Cardiac fibroblast (primary cell): ENCODE measurements at places on chromosomes 13 and 19.
A peak's percentile ranks its signal among the peaks of the same experiment; 100 is the strongest.

- peak; percentile 69 for DNase-seq
Observed at GRCh38 chr13:41691274-41691673, 233.9 kb downstream of the RGCC start.

- DNase-seq = peak; percentile 68
Observed at GRCh38 chr13:43363156-43363953, 340.0 kb downstream of the DNAJC15 start.

- no peak for DNase-seq
Observed at GRCh38 chr13:51412431-51412830, 40.4 kb downstream of the INTS6 start.

GRCh38 chr19:50300814-50301606 lies 28.2 kb downstream of the KCNC3 start:
- DNase-seq = peak; percentile 91

- DNase-seq = no peak
Observed at GRCh38 chr19:30388819-30389218, 16.6 kb downstream of the ZNF536 start.

GRCh38 chr19:54152267-54152666 lies 7.3 kb downstream of the LENG1 start:
- no peak for DNase-seq

DNA sequence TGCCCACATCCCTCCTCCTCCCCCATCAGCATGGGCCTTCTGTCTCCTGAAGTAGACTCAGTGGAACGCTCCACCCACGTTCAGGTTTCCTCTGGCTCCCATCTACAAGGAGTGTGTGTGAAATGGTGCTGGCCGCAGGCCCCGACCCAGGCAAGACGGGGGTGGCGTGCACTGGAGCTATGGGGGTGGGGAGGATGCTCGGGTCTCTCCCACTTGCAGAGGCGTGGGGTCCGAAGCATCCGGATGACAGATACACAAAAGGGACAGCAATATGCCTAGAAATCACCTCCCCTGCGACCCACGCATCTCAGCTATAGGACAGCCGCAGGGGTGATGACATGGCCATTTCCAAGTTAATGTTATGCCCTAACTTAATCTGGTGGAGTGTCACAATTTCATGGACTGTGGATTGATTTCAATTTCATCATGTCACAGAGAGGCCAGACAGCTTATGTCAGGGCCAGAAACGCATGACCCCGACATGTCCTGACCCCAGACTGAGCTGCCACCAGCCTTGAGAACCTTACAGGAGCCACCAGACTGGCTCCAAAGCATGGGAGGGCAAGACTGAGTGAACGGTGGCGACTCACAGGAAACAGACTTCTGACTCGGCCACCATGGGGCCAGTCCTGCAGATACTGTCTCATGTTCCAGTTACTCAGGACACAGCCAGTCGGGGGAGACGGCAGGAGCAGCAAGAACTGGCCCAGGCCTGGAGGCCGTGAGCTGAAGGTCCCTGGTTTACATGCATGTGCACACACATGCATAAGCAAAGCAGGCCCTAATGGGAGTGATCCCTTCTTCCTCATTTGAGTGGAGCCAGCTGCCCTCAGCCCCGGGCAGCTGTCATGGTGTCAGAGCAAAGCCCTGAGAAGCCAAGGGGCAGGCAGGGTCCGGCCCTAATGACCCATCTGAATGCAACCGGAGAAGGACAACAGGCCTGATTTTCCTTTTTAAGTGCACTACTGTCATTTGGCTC lies 82.2 kb downstream of the SLC7A1 start:
- DNase-seq = no peak

DNA sequence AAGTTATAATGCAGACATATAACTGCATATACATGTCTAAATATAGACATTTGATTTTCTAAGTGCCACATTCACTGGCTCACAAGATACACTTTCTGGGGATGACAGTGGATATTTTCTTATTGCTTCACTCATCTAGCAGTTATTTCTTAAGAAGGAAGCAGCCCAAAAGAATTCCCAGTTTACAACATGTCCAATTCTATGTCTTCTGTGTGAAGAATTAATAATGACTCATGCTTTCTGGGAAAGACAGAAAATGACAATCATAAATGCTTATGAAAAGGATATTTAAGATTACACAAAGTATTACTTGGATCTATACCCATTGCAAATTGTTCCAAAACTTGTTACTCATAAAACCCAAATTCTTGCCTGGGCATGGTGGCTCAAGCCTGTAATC lies 543.4 kb downstream of the SUCLA2 start:
- peak; percentile 64 for DNase-seq

- peak; percentile 91 for DNase-seq
Observed at GRCh38 chr19:10191347-10191746, 3.4 kb downstream of the DNMT1 start.

- DNase-seq = peak; percentile 54
Observed at GRCh38 chr13:50386541-50387050, 371.4 kb downstream of the KCNRG start.

DNA sequence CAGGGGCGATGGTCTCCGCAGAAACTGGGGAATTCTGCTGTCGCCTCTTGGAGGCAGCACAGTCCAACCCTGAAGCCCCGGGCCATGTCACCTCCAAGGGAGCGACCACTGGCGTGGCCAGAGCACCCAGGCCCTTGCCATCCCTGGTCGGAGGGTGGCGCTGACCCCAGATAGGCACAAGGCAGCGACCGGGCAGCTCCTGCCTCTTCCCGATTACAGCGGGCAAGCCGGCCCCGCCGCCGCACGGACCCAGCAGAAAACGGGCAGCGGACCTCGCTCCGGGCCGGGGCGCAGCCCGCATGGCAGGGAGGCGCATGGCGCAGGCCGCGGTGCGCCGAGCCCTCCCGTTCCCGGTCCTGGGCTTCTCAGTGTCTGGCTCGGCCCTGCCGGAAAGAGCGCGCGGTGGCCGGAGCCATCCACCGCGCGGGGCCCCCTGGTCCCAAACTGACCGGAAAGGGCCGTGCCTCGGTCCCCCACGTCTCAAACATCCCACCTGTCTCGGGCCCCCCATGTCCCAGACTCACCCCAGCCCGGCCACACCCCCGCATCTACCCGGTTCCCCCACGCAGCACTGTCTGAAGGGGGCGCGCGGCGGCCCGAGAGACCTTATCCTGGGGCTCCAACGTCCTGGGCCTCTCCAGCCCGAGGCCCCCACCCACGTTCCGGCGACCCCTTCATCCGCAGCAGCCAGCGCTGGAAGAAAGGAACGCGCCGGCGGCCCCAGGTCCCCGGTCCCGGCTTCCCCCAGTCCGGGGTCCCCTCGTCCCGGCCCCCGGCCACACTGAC lies 727 bp downstream of the CERS1 start:
- DNase-seq = peak; percentile 35

DNA sequence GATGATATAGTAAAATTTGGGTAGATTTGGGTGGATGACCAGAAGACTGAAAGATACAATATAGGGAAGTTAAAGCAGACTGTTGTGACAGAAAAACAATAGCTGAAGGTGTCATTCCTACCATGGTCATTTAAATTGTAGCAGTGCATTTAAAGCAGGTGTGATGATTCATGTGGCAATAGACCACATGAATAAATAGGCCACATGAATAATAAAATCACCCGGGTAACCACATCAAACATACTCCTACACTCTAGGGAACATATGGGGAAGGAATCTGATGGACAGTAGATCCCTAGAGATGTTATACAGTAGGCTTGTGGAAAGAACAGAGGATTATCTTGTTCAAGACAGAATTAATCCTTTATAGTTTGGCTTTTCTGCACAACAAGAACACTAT lies 392.6 kb downstream of the SLITRK5 start:
- no peak for DNase-seq

DNA sequence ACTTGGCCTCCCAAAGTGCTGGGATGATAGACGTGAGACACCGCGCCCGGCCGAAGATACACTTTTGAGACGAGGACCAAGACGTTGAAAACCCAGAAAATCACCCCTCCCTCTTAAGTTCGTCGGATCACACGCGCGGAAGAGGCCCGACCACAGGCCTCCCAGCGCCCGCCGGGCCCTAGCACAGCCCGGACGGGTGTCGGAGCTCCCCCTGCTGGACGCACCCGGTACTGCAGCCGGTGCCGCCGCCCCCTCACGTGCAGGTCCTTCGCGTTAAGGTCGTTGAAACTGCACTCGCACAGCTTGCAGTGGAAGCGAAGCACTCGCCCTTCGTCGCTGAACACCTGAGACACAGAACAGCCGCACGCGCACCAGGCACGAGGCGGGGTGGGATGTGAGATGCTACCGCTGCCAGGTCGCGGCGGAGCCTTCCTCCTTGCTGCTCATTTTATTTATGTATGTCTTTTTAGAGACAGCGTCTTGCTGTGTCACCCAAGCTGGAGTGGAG lies 35.7 kb upstream of the MATK start:
- DNase-seq = peak; percentile 52

DNA sequence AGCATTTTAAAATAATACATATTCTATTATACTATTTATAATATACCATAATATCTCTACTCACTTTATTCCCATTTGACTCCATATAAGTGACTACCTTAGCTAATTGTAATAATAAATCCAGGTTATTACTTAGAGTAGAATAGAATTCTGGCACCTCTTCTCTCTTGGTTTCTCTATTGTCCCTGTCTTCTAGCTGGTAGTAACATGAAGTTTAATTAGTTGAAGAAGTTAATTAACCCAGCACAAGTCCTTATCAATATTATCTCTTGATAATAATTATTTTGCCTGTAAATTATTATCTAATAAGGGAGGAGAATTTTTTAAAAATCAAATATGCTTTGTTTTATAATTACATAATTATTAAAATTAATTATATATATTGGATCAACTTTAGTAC lies 1571.2 kb upstream of the PRR20A start:
- no peak for DNase-seq

- DNase-seq = no peak
Observed at GRCh38 chr19:4059453-4059871, 7.2 kb downstream of the ZBTB7A start.

- peak; percentile 28 for DNase-seq
Observed at GRCh38 chr19:50759886-50760285, 10.4 kb upstream of the GPR32 start.

- DNase-seq = no peak
Observed at GRCh38 chr13:74479124-74479523, 344.9 kb upstream of the KLF12 start.

DNA sequence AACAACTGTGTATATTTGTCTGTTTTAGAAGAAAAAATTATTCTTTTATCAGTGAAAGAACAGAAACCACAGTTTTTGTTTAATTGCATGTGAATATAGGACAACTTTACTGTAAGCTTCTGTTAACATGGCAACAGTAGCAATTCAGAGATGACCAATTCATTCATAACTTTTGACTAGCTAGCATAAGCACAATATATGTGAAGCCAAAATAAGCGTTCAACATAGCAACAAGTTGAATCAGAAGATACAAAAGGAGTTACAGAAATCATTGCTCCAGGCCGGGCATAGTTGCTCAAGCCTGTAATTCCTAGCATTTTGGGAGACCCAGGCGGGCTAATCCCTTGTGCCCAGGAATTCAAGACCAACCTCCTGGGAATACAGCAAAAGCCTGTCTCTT lies 197.1 kb upstream of the GPC6 start:
- peak; percentile 32 for DNase-seq

DNA sequence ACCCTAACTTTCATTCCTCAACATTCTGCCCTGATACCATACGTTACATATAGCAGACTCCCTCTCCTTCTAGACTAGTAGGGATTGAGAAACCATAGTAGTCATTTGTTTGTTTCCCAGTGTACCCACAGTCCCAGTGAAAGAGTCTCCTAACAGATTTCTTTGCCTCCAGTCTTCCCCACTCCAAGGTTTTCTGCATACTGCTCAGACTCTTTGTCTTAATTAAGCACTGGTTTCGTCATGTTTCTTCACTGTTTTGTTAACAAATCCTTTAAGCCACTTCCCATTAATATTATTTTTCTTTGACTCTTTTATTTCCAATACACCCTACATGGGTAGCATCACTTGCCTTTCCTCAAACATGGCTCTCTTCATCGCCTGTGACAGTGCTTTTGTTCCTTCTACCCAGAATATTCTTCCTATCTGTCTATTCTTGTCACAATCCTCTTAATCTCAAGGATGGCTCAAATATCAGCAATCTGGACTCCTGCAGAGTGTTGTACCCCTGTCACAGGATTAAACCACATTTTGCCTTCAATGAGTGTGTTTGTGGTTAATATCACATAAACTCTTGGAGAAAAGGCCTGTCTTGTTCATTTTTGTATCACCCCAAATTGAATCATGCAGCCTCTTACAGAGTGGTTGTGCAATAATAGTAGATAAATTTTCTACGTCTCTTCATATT lies 92.7 kb upstream of the KLF12 start:
- peak; percentile 36 for DNase-seq

- peak; percentile 53 for DNase-seq
Observed at GRCh38 chr13:44703371-44703770, 127.2 kb upstream of the TSC22D1 start.

DNA sequence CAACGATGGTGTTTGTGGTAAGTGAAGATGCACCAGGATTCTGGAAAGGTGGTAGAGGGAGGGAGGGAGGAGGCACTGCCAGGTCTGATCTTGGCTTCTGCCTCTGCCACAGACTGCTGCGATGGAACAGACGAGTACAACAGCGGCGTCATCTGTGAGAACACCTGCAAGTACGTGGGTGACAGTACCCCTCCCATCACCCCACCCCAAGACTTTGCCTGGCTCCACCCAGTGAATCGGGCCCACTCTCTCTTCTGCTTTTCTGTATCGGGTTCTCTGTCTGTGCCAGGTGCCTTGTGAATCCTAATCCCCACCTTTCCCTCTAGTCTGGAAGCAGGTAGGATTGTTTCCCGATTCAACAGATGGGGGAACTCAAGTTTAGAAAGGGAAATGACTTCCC lies 2.5 kb downstream of the PRKCSH start:
- no peak for DNase-seq
